Tracheal epithelial cell (primary cell): ENCODE measurements at places on chromosomes 16 and 17. TPM values are rescaled to one million over a fixed set of nuclear protein-coding genes. Genes with fewer than 3 reads are reported as not detected.

Gene RGS11
- total RNA-seq: not detected in 2 replicates

Gene VTN
- not detected in 2 replicates for total RNA-seq

Gene FADS6
- 0.21 and 0.24 TPM in 2 replicates for total RNA-seq

Gene RRAD
- 62.4 and 118 TPM in 2 replicates for total RNA-seq

Gene KRTAP16-1
- not detected in 2 replicates for total RNA-seq

Gene SLC9A5
- total RNA-seq: 0.21 and 0.72 TPM in 2 replicates

Gene CCDC200
- total RNA-seq: not detected in 2 replicates

Gene DNAI2
- not detected in 2 replicates for total RNA-seq

Gene TEKT5
- total RNA-seq: 0.21 and 0.48 TPM in 2 replicates

Gene C1QL1
- not detected in 2 replicates for total RNA-seq

Gene KRT23
- total RNA-seq: 7.2 and 148 TPM in 2 replicates

Gene SGCA
- not detected in 2 replicates for total RNA-seq

Gene WFIKKN1
- 0.21 and 0.24 TPM in 2 replicates for total RNA-seq

Gene LGALS9
- total RNA-seq: 0.96 TPM in 1 of 2 replicates, not detected in the other

Gene SOCS1
- 0.64 and 1.7 TPM in 2 replicates for total RNA-seq

Gene PRMT7
- 30.9 and 35.4 TPM in 2 replicates for total RNA-seq

Gene OMG
- not detected in 2 replicates for total RNA-seq

Gene CLEC18B
- total RNA-seq: 2.4 TPM in 1 of 2 replicates, not detected in the other

Gene CEMP1
- total RNA-seq: 1.3 TPM in 1 of 2 replicates, not detected in the other
